NCI-H1930 (cell line): ENCODE measurements at places on chromosomes 1 and 21.

- DNase-seq, result no peak
These were observed 647.1 kb upstream of the NCAM2 start for GRCh38 chr21:20351138-20351537.

GRCh38 chr1:80384083-80384830 lies 1377.7 kb upstream of the ADGRL4 start:
- DNase-seq, result no peak

- no peak for DNase-seq
These were observed 88.5 kb downstream of the TTLL7 start for GRCh38 chr1:83910461-83910860.

DNA sequence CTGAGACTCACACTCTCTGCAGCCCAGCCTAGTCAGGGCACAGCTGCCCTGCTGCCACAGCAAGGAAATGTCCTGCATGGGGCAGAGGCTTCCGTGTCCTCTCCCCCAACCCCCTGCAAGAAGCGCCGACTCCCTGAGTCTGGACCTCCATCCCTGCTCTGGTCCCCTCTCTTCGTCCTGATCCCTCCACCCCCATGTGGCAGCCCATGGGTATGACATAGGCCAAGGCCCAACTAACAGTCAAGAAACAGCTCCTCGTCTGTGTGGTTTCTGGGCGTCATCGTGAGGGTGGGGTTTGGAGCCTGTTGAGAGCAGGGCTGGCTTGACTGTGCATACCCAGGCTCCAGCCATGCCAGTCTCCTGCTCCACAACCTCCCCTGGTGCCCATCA lies 19.5 kb downstream of the FAAH start:
- DNase-seq, result no peak

GRCh38 chr1:4027008-4027407 lies 126.9 kb upstream of the C1orf174 start:
- no peak for DNase-seq

DNA sequence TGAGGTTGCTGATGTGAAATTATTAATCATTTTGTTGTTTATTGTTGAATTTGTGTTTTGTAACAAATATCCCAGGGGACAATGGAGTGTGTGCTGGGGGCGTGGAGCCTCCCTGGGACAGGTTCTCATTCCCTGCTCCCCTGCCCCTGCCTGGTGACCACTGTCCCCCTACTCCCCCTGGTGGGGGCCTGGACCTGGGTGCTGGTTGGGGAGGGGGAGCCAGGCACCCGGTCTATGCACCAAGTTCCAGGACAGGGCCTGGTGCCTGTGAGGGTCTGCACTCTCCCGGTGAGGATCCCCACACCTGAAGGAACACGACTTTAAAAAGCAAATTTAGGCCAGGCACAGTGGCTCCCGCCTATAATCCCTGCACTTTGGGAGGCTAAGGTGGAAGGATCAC lies 42.4 kb downstream of the CHD5 start:
- no peak for DNase-seq

- no peak for DNase-seq
These were observed 293.8 kb downstream of the NCAM2 start for GRCh38 chr21:21291883-21292569.

GRCh38 chr1:89261926-89262515 lies 10.6 kb downstream of the GBP5 start:
- no peak for DNase-seq

- DNase-seq, result no peak
These were observed 5.6 kb downstream of the NECAP2 start for GRCh38 chr1:16446116-16446515.

DNA sequence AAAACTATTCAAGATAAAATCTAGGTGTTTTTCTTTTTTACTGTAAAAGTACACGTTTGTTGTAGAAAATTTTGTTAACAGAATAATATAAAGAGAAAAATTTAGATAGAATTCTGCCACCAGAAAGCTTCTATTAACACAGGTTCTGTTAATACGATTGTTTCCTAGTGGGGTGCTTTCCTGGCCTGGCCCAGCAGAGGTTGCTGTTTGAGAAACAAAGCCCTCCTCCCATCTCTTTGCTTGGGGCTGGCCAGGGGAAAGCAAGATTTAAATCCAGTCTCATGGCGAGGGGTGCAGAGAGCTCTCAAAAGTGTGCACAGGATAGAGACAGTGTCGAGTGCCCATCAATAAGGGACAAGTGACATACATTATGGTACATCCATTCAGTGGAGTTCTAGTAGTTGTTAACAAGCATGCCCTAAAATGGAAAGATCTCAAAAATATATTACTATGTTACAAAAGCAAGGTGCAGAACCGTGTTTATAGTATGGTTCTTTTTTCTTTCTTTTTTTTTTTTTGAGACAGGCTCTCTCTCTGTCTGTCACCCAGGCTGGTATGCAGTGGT lies 14.6 kb upstream of the ACBD3 start:
- no peak for DNase-seq

GRCh38 chr1:6184083-6184783 lies 4.1 kb upstream of the CHD5 start:
- DNase-seq, result no peak

GRCh38 chr1:209844695-209845407 lies 17.1 kb downstream of the UTP25 start:
- no peak for DNase-seq

- DNase-seq, result no peak
These were observed 92.1 kb downstream of the WDR3 start for GRCh38 chr1:118021668-118022067.

DNA sequence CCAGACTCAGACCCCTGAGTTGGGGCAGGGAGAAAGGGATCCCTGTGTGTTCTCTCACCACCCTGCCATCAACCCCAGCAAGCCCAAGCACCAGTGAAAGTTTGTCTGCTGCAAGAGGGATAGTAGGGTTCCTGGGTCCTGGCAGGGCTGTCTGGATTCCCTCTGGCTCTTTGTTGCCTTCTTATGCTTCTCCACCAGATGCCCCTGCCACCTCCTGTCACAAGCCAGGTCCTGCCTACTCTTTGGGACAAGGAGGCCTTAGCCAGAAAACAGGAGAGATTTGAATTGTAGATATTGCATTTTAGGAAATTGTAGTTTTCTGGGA lies 21.7 kb downstream of the UBE2T start:
- no peak for DNase-seq

DNA sequence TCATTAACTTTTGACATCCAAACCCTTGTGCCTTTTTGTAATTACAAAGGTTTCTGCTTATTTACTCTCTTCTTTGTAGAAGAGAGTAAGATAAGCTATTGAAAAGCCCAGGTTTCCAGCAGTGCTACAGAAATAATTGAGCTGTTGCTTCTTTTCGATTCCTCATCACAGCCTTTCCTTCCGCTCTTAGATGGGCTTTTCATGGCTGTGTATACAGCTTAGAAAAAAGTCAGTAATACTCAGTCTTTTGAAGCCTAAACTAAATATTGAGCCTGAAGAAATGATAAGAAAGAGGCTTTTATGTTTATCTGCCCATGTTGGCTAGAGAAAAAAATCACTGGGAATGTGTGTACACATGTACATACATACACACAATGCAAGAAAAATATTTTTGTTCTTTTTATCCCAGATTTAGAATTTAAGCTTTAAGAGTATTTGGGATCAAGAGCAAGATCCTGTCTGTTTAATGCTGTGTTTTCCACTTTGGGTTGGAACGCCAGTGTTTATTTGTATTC lies 172.4 kb downstream of the VPS13D start:
- DNase-seq, result no peak

DNA sequence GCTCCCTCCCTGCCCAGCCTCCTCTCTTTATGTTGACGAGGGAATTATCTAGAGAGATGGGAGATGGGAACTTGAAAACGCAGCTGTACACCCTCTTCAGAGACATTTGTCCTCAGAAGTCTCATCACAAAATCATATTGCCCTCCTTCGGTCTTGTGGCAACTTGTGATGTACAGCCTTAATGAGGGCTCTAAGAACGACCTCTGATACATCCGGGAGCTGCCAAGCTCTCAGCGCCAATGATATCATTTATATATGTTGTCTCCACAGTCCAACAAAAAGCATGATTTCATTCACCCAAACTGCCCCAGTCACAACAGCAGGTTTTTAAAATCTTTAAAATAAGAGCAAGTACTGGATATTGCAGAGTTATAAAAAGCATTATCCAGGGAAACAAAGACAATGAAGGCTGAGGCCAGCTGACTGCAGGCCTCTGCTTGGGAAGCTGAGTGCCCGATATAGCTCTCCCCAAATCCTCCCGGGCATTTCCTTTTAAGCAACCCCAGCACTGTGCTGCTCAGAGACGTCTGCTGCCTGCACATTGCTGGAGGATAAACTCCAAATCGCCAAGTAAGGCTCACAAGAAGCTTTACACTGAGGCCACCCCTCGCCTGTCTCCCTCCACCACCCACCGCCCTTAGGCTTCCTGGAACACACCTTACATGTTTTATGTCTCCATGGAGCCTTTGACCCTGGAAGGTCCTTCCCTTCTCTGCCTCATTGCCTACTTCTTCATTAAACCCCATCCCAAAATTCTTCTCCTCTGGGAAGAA lies 236.1 kb downstream of the C1orf94 start:
- DNase-seq, result no peak

- no peak for DNase-seq
These were observed 15.5 kb upstream of the SYNC start for GRCh38 chr1:32718036-32718435.

GRCh38 chr21:35156293-35157278 lies 107.5 kb upstream of the RUNX1 start:
- no peak for DNase-seq

DNA sequence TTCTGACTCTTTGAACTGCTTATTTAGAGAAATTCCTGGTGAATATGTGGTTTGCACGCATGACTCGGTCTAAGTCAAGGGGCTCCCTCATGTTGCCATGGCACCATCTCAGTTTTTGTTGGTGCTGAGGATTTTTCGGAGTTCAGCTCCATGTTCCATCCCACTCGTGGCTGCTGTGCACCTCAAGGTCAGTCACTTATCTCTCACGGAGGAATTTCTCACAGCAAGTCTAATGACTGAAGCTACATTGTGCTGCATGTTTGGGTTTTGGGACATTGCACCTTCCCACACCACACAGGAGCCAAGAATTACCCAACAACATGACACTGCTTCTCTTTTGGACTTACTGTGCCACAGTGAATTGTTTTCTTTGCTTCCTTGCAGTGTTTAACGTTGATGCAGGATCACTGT lies 269.9 kb downstream of the NCAM2 start:
- DNase-seq, result no peak

DNA sequence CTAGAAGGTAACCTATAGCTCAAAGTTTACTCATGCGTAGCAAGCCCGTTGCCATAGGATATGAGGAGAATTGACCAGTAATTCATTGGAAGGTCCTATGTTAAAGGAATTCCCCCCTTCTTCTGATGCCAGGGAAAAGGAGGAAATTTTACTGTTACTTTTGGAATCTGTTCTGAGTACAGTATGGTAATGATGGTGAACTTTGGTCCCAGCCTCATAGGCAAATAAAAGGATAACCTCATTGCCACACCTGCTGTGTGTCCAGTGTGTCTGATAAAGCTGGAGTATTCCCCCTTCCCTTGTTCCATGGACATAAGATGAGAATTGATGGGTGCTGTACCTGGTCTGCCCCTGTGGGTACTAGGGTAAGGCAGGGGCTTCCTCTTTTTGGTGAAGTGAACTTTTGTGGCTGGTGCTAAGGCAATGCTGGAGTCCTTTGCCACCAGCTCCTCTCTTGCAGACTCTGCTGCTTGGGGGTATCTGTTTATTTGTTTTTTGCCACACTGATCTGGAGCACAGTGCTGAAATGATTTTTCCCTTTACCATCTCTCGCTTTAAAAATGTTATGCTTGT lies 22.2 kb downstream of the MPZ start:
- no peak for DNase-seq

DNA sequence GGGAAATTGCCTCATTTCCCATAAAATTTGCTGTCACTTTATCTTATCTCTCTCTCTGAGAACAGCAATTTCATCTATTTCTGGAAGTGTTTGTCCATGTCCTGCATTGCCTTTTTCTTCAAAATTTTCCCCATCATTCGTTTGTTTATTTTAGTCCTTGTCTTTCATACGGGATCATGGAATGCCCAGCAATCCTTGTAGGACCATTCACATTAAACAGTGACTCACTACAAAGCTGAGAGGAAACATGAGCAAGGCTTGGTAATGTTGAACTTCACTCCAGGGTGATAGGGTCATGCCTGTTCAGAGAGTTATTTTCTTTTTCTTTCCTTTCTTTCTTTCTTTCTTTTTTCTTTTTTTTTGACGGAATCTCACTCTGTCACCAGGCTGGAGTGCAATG lies 32.2 kb upstream of the HNRNPU start:
- DNase-seq, result no peak

DNA sequence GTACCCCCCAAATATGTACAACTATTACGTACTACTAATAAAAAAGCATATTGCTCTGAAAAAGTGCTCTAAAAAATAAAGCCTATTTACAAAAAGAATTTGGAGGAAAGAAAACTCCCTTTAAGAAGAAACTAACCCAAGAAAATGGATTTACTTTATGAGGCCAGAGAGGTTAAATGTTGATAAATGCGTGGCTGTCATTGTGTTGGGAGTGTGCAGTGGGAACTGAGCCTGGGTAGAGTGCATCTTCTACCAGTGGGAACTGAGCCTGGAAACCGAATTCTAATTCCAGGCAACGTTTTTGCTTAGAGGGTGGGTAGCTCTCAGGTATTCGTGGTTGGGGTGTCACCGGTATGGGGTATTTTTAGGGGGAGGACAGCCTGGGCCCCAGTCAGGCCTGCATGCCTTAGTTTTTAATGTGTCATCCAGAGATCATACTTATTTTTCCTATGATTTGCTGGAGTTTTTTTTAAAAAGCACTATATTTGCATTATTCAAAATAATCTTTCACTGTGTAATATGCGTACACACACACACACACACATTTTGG lies 24.1 kb upstream of the RNF187 start:
- DNase-seq, result no peak

DNA sequence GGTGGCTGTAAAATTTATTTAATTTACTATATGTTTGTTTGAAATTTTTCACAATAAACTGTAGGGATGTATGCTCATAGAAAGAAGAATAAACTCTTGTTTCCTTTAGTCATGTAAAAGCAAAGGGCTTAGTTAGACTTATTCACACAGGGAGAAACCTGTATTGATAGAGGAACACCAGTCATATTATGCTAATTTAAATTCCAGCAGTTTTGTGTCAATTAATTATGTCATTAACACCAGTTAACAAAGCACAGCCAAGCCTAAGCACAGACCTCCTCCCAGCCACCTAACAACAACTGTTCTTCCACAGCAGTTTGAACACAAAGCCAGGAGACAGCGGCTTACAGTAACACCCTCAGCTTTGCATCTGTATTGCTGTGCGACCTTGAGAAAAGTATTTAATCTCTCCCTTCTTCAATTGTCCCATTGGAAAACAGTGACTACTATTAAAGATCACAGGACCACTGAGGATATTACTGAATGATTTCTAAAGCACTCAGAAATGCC lies 260.8 kb upstream of the RRP15 start:
- no peak for DNase-seq
